CD4-positive, alpha-beta T cell treated with Interleukin-1 beta for 1 hour (primary cell): ENCODE measurements at places on chromosomes 7 and 10.

DNA sequence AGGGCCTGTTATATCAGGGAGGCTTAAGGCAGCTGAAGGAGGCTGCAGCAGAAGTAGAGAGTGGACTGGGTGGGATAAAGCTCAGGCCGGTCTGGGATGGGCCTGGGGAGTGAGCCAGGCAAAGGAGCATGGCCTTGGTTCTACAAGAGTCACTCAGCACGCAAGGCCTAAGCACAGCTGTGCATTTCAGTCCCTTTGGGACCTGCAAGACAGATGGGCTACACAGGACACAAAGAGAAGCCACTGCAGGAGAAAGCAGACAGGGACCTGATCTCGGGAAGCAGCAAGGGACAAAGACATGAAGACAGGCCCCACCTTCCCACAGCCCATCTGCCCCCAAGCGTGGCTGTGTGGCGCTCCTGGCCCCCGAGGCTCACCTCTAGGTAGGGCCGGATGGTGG, 29.4 kb downstream of the RRP12 start:
- DNase-seq: no peak

- no peak for DNase-seq
Measured at GRCh38 chr7:24477398-24478136, 95.7 kb upstream of the PALS2 start.

- DNase-seq: no peak
Measured at GRCh38 chr10:8189458-8189857, 135.0 kb downstream of the GATA3 start.

- DNase-seq: no peak
Measured at GRCh38 chr7:100443096-100443840, 7.0 kb upstream of the PPP1R35 start.
